Hypothalamus (tissue), 51 donors: ENCODE measurements at places on chromosomes 11 and 22.

GRCh38 chr22:35852076-35852475 lies 134.4 kb downstream of the APOL5 start:
- no peak for DNase-seq

GRCh38 chr11:96105944-96106343 lies 182.0 kb upstream of the MTMR2 start:
- no peak for DNase-seq

- no peak for DNase-seq
Measured at GRCh38 chr11:101127197-101127698, 2.4 kb downstream of the PGR start.

DNA sequence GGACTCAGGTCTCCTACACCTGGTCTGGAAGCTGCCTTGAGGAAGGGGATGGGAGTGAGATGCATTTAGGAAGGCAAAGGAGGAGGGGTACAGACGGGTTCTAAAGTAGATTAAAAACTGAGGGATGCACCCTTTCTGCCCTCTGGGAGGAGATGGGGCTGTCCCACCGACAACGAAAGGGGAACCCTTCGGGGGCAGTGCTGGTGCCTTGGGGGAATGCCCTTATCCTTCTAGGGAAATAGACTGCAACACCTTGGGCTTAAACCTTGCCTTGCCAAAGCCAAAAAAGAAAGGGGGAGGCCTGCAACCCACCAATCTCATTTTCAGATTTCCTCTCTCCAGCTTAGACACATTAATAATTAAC lies 89.8 kb downstream of the PLEKHA7 start:
- DNase-seq = no peak

DNA sequence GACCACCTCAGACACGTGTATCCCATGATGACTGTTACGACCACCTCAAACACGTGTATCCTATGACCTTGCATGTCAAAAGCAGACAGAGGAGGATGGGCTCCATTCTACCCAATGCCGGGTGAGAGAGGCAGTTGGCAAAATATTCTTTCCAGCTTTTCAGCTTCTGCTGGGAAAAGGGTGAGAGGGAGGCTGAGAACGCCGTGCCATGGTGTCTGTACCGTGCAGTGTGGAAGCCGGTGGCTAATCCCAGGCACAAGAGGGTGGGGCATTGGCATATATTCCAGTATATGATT lies 1478.4 kb downstream of the TBC1D22A start:
- no peak for DNase-seq
